ENCODE measurements at places on chromosomes 1 and 21.

DNA sequence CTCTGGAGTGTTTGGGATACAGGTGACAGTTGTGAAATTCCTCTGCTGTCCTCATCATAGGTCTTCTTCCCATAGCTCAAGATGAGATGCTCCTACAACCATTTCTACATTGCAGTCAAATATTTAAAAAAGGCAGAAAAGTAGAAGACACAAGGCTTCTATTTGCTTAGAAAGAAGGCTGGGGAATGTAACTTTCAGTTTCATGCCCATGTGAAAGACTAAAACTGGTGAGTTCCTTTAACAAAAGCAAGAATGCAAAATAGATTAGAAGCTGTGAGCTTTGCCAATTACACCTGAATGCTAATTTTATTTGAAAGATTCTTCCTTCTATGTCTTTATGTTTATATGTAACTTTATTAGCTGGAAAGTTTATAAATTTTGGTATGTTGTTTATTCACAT, 1682.7 kb downstream of the BRINP3 start:
- DNase-seq, result no peak

DNA sequence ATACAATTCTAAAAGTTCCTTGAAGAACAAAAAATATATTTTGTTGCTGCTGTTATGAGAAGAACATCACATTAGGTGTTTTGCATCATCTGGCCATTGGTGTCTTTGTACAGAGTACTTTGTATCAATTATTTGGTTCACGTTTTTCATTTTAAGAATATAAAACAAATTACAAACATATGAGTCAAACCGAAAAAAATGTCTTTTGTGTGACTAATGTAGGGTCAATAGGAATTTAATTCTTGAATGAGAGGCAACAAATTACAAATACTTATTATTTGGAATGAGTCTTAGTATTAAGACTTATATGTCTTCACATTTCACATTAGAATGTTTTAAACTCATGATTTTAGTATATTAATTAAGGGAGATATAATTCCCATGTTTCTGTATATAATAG, 54.8 kb downstream of the NR5A2 start:
- no peak for DNase-seq

DNA sequence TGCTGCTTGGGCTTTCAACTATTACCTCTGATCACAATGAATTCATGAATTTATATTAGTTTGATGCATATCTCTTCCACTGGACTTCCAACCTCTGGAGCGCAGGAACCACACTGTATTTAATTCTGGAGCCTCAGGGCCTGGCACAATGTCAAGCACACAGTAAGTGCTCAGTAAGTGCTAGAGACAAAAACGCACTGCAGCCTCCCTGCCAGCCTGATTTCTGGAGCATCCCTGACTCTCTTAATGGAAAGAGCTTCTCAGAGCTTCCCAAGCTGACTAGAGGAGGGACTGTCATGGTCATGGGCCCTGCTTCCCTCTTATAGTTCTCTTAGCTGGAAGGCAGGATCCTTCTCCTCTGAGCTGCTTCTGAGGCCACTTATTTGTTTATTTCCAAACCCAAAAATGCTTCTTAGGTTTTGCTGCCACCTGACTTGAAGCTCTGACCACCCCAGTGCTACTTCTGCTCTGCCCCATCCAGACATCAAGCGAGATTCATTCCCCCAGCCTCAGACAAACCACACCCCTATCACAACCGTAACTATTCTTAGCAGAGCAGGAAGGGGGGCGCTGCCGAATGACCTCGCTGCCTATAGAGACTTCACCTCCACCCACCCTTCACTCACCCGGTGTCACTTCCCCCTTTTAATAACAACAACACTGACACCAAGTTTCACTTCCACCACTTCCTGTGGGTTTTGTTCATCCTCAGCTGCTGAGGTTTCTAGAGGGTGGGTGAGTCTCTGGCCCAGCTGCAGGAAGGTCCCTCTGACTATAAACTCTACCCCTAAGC, 33.6 kb downstream of the NUAK2 start:
- peak; percentile 100 for DNase-seq

- DNase-seq, result no peak
These were observed 13.2 kb downstream of the ODF2L start for GRCh38 chr1:86382878-86383277.

- no peak for DNase-seq
These were observed 23.0 kb upstream of the DMBX1 start for GRCh38 chr1:46466477-46467182.

DNA sequence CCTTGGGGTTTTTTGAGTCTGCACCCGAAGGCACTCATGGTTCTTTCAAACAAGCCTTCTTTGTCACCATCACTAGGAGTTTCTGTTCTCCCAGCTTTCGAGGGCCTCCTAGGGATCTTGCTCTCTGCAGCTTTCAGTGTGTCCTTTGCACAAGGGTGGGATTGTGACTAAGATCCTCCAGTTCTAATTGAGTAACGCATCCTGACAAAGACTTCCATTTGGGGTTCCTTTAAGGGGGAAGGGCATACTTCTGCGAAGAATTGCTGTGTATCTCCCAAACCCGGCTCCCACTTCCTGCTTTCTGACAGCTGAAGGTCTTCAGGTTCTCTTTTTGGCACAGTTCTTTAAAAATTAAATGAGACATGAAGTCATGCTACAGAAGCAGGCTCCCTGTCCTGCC, 139.4 kb downstream of the EDEM3 start:
- no peak for DNase-seq

DNA sequence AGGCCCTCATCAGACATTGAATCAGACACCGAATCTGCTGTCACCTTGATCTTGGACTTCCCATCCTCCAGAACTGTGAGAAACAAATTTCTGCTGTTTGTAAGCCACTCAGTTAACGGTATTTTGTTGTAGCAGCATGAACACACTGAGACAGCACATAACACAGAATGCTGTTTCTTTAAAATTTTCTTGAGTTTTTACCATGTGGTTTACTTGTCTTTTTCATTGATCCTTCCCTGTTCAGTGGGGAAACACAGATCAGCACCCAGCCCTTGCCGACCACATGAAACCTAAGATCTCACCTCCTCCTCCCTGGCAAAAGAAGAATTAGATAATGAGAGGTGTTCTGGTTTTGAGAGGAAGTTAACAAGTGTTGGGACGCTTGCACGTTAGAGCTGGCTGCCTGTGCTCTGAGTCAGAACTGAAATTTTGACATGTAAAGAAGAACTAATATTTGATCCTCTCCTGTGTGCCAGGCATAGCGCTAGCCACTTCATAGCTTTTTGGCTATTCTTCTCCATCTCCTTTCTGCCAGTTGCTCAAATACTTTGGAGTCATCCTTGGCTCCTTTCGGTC, 179.6 kb downstream of the DHRS3 start:
- no peak for DNase-seq

DNA sequence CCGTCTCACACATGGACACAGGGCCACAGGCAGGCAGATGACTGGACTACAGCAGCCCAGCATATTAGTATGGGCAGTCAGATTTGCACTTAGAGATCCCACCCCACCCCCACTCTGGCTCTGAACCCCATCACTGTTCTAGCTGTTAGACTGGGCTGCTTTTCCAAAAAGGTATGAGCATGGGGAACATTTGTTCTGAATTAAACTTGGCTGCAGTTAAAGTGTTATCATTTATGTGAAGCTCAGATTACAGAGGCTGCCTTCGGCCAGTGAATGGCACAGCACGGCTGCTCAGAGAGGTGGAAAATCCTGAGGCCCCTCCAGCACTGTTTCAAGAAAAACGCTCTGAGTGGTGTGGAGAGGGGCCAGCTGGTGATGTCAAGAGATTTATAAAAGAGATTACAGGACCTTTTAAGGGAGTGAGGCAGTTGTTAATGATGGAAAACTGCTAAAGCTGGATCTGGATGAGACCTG, 6.9 kb upstream of the NOS1AP start:
- no peak for DNase-seq

GRCh38 chr1:189616893-189617292, 860.8 kb downstream of the BRINP3 start:
- DNase-seq, result no peak

DNA sequence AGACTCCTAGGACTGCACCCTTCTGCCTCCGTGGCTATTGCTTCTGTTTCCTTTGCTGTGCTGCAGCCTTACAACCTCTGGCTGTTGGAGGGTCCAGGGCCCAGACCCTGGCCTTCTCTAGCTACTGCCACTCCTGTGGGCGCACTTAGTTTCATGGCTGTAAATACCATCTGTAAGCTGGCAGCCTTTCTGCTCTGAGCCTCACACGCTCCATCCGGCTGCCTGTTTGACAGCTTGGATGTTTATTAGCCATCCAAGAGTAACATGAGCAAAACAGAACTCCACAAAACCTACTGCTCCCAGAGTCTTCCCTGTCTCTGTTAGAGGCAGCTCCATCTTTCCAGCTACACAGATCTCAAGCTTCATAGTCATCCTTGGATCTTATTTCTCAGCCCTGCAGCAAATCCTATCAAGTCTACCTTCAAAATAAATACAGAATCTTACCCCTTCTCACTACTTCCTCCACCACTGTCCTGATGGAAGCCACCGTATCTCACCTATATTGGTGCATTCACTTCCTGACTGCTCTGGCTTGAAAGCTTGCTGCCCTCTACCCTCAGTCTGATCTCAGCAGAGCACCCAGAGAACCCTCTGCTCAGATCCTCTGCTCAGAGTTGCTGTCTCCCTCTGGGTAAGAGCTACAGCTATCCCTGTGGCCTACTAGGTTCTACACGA, 19.1 kb downstream of the SLC25A33 start:
- DNase-seq, result no peak

DNA sequence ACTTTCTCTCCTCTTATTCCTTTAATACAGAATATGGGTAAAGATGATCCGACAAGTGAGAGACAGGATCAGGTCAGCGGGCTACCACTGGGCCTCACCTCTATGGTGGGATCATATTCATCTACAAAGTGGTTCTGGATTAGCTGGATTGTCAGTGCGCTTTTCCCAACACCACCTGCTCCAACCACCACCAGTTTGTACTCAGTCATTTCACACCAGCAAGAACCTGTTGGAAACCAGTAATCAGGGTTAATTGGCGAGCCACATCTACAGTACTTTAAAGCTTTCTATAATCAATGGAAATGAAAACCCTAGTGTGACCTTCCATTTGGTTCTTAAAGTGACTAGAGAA, 643 bp downstream of the NRAS start:
- no peak for DNase-seq

GRCh38 chr1:60133000-60133673, 59.6 kb upstream of the C1orf87 start:
- DNase-seq, result no peak

GRCh38 chr1:22662318-22662717, 9.3 kb downstream of the C1QB start:
- peak; percentile 96 for DNase-seq

DNA sequence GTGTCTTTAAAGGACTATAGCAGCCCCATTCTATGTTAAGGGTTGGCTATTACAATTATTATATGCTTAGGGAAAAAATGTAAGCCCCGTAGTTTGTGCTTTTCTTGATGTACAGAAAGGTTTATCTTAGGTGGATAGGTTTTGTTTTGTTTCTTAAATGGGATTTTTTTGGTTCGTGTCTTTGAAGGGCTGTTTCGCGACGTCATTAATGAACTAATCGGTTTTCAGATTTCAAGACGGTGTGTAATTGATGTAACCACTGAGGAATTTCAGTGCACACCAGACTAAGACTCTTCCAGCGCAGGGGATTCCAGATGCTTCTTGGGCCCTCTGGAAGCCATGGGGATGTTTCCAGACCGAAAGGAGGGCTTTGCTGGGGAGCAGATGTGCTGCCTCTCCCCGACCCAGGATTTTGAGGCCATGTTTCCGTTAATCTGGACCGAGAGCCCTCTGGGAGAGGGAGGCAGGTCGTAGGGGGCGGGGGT, 4.8 kb upstream of the SIM2 start:
- no peak for DNase-seq

DNA sequence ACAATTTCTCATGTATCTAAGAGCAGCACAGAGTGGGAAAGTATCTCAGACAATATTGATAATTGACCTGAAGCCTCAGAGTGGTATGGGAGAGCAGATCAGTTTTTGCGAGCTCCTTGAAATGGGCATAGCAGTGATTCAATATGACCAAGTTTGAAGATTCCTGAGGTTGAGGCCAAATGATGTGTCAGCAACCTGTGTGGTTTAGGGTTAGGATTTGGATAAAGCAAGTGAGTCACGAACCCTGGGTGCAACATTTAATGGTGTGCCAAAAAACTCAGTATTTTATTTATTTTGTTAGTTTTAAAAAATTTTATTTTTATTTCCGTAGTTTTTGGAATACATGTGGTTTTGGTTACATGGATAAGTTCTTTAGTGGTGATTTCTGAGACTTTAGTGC, 92.5 kb upstream of the C21orf91 start:
- no peak for DNase-seq

DNA sequence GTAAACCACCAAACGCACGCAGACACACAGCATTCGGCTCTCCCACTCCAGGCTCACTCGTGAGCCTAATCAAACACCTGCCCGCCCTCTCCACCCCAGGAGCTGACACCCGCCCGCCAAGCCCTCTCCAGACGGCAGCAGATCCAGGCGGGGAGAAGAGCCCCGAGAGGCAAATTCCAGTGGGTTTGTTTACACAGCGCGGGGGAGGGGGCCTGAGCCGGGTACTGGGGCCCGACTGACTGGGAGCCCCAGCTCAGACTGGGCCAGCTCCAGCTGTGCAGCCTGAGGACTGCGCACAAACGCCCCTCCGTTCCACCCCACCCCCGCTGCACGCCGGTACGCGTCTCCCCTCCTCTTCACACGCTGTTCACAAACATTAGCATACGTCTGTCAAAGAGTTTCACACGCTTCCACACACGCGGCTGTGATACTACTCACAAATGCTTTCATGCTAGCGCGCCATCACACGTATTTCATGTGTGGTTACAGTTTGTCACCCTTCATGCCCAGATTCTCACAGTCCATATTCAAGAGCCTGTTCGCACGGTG, 1.0 kb upstream of the EFNA1 start:
- peak; percentile 60 for DNase-seq

DNA sequence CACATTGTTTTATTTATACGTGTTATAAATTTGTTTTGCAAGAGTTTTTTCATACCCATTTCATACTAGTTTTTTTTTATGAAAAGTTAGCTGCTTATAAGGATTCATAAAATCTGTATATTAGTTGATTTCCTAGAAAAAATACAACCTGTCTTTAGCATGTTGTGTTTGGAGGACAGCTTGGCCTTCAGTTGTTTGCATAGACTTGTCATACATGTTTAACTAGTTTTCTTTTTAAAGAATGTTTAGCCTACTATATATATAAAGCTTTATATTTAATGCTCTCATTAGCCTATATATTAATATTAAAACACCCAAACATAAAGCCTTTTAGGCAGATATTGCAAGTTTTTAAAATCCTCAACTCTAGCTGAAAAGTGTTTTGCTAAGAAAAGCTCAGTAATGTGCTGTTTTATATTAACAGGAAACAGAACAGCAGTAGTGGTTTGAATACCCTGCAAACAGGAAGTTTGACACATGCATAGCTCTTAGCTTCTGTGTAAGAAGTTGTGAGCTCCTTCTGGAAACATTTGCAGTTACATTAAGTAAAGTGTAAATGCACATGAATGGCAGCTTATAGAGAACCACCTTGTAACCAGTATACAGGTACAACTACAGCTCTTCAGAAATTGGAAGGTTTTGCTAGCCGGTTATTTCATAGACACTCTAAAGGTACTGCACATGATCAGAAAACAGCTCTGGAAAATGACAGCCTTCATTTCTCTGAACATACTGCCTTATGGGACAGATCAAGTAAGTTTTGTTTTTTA, at the start of gene PRKACB:
TSS of gene PRKACB (plus strand) at position 476 of the 770 bp plus-strand sequence. CDS start at position 567, 91 bp downstream.
- peak; percentile 88 for DNase-seq
